ENCODE measurements at places on chromosomes 12 and 14.
A peak's percentile ranks its signal among the peaks of the same experiment; 100 is the strongest.

DNA sequence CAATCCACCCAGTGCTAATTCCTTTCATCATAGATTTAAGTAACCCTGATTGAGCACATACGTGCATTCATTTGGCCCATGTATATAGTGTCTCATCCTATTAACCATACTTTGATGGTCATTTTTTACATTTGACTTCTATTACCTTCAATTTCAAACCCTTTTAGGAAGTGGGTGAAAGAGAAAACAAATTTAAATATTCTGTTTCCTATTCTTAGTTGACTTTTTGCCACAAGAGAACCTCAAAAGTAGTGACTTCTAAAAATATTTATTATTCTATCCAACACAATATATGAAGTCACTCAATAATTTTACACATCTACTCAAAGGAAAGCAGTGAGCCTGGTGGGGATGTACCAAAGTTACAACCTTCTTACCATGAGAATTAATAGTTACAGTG lies 164.9 kb downstream of the CEP128 start:
- DNase-seq, result no peak

DNA sequence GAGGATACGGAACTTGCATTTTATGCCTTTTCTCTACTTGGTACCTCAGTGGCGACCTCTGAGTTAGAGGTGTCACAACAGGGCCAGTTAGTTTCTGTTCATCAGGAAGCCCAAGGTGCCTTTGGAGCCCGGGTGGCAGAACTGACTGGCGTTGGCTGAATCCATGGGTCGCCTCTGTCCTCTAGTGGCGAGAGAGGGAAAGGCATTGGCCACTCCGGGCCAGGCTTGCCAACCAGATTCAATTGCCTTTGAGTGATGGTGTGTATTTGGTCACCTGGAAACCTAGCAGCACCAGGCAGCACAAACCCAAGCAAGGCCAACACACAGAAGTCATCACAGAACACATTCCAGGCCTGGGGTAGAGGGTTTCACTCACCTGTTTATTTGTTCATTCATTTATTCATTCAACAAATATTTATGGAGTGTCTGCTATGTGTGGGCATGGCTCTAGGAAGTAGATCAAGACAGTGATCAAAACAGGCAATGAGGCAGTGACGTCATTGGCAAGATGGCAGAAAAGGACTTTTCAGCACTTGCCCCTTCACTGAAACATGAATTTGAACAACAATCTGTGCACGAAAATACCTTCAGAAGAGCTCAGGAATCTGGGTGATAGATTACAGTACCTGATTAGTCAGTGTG lies 40.5 kb upstream of the KCNA5 start:
- peak; percentile 97 for DNase-seq

- no peak for DNase-seq
These were observed 6.7 kb downstream of the CCDC88C start for GRCh38 chr14:91410771-91411536.

GRCh38 chr14:81427348-81428058 lies 27.4 kb upstream of the STON2 start:
- DNase-seq, result peak; percentile 52

DNA sequence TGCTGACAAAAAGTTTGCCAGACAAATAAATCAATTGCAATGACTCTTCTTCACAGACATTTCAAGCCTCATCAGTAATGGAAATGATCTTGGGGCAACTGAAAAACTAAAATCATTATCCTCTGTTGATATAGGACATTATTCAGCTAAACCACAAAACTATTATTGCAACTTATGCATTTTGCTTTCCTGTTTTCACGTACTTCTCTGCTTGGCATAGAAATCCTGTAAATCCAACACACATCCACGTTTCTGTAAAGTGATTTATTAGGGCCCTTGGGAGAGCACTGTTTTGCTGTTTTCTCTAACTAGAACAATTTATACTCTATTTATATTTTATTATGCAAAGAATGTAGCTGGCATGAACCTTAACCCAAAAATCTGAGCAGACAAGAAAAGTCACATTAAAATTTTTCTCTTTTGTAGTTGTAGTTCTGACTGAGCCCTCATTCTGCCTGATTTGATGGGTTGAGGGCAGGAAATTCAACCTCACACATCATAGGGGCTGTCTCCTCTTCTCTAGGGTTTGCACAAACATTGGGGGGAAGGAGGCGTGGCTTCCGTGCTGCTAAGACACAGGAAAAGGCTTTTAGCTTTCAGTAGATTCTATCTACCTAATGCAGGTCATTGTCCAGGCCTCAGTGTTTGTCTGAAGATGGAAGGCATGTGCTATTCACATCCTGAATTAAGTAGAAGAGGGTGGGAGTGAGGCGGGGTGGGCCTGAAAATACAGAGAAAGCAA lies 11.5 kb upstream of the NUP107 start:
- peak; percentile 54 for DNase-seq

DNA sequence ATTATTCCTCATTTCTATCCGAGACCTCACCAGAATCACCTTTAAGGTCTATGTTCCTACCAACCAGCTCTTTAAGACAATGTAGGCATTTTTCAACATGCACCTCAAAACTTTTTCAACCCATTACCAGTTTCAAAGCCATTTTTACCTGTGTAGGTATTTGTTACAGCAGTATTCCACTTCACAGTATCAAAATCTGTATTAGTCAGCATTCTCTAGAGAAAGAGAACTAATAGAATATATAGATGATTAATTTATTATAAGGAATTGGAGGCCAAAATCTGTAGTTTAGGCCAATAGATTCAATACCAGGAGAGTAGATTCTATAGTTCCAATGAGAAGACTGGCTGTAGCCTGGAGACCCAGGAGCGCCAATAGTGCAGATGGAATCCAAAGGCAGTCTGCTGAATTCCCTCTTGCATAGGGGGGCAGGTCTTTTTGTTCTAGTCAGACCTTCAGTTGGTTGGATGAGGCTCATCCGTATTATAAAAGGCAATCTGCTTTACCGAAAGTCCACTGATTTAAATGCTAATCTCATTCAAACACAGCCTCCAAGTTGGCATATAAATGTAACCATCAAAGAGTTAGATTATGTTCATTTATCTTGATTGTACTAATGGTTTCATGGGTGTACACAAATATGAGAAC lies 151.6 kb upstream of the SYT1 start:
- DNase-seq, result no peak

GRCh38 chr12:68539615-68539952 lies 71.1 kb upstream of the RAP1B start:
- no peak for DNase-seq

DNA sequence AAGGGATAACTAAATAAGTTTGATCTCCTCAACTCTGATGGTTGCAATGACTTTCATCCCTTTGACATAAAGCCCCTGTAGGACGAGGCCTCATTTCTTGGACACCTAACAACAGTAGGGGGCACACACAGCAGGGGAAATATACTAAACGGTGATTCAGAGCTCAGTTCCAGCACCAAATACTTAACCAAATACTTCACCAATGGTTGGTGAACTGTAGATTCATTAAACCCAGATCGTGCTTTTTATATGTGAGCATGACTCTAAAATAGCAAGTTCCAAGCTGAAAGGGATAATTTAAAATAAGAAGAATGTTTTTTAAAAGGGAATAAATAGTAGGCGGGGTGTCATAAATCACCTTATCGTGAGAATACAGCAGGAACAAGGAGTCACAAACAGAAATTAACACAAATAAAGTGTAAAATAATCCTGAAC lies 53.2 kb downstream of the ATG2B start:
- no peak for DNase-seq
